Psoas muscle (tissue), 8 donors: ENCODE measurements at places on chromosomes 13 and 19. TPM values are rescaled to one million over a fixed set of nuclear protein-coding genes. Genes with fewer than 3 reads are reported as not detected.

GRCh38 chr13:49584771-49585182, 581 bp downstream of the RCBTB1 start:
- H3K27ac ChIP-seq, result peak overlapping the region; percentile 67
- no peak for DNase-seq
- peaks cover 9% of the 10 kb centered on the region for H3K4me1 ChIP-seq

DNA sequence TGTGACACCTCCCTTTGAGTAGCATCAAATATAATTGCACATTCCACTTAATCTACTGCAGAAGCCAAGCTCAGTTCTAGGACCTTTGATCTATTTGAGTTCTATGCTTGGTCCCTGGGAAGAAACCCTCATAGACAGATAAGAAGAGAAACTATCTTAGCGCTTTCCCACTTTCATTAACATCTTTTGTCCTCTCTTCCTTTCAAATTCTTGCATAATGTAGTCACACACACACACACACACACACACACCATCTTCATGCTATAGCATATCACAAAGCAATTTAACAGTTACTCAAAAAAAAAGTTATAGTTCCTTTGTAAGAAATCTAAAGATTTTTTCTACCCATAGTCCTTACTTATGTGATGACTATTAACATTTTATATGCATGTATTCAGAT, 735.9 kb upstream of the PCDH9 start:
- no peak for DNase-seq
- H3K27ac ChIP-seq, result no peak overlapping the region
- H3K27me3 ChIP-seq, result no peaks in the 10 kb centered on the region
- no peak overlapping the region for H3K4me3 ChIP-seq

DNA sequence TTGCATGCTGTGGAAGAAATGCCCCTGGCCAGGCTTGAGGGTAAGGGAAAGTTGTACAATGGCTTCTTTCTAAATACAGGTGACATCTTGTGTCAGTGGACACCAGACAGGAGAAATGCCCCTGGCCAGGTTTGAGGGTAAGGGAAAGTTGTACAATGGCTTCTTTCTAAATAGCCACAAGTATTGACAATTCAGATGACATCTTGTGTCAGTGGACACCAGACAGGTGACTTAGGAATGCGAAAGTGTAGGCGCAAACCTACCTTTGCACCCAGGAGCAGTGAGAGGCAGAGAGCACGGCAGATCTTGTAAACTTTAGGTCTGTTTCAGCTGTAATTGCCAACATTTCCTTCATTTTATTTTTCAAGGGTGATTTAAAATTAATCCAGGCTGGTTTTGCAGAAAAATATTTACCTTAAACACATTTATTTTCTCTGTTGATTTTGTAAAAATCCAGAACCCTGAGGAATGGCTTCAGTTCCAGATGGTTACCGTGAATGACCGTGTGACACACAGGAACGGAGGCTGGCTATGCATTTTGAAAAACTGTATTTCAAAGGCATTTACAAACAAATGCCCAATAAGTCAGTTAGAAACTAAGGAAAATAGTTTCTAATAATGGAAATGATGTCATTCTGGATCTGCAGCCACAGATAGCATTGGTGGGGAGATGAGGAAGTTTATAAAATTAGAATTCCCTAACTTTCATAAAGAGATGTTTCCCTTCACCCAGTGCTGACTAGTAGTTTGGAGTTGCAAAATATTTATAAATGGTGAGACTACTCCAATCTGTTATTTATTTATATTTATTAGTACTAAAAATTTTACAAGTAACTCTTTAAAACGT, 34.9 kb downstream of the TNFSF13B start:
- no peaks in the 10 kb centered on the region for H3K4me1 ChIP-seq
- H3K27me3 ChIP-seq, result no peaks in the 10 kb centered on the region
- no peak overlapping the region for H3K27ac ChIP-seq

GRCh38 chr13:42409551-42409950, 137.6 kb downstream of the AKAP11 start:
- H3K4me1 ChIP-seq, result no peaks in the 10 kb centered on the region
- H3K27ac ChIP-seq, result no peak overlapping the region
- no peaks in the 10 kb centered on the region for H3K36me3 ChIP-seq
- H3K4me3 ChIP-seq, result no peak overlapping the region
- H3K27me3 ChIP-seq, result no peaks in the 10 kb centered on the region
- DNase-seq, result no peak

- H3K27ac ChIP-seq, result no peak overlapping the region
- H3K27me3 ChIP-seq, result no peaks in the 10 kb centered on the region
- no peak for DNase-seq
- H3K4me1 ChIP-seq, result no peaks in the 10 kb centered on the region
- no peaks in the 10 kb centered on the region for H3K36me3 ChIP-seq
Measured at GRCh38 chr13:47027780-47028437, 131.1 kb upstream of the HTR2A start.

Gene SNRPD2
- total RNA-seq, result 230 TPM

GRCh38 chr19:30047432-30047831, 105.4 kb downstream of the URI1 start:
- H3K27me3 ChIP-seq, result no peaks in the 10 kb centered on the region
- no peaks in the 10 kb centered on the region for H3K36me3 ChIP-seq
- no peak overlapping the region for H3K27ac ChIP-seq
- H3K4me1 ChIP-seq, result no peaks in the 10 kb centered on the region

DNA sequence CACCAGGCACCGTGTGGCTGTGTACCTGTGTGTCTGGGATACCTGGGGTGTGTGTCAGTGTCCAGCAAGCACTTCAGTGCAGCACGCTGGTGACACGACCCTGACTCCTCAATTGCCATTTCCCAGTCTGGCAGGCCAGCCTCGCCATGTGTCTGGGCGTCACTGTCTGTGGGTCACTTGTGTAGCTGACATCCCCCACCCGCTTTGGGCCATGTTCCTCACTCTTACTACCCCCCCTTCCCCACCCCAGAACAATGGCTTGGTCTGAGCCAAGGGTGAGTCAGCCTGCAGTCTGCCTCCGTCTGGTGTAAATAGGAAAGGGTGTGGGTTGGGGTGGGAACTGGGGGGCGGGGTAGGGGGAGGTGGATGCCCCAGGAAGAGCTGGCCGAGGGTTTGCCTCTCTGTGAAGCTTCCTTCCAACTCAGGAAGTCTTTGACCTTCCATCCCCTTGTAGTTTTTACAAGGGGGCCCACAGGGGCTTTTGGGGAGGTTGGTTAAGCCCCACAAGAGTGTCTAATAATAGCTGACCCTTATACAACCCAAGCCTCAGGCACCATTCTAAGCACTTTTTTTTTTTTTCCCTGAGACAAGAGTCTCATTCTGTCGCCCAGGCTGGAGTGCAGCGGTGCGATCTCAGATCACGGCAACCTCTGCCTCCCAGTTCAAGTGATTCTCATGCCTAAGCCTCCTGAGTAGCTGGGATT, 17.6 kb downstream of the NOVA2 start:
- no peaks in the 10 kb centered on the region for H3K27me3 ChIP-seq
- H3K4me1 ChIP-seq, result no peaks in the 10 kb centered on the region
- no peaks in the 10 kb centered on the region for H3K36me3 ChIP-seq

GRCh38 chr19:23075031-23075733, 41.6 kb upstream of the ZNF730 start:
- no peaks in the 10 kb centered on the region for H3K4me1 ChIP-seq
- peaks cover 17% of the 10 kb centered on the region for H3K27me3 ChIP-seq
- H3K27ac ChIP-seq, result no peak overlapping the region

DNA sequence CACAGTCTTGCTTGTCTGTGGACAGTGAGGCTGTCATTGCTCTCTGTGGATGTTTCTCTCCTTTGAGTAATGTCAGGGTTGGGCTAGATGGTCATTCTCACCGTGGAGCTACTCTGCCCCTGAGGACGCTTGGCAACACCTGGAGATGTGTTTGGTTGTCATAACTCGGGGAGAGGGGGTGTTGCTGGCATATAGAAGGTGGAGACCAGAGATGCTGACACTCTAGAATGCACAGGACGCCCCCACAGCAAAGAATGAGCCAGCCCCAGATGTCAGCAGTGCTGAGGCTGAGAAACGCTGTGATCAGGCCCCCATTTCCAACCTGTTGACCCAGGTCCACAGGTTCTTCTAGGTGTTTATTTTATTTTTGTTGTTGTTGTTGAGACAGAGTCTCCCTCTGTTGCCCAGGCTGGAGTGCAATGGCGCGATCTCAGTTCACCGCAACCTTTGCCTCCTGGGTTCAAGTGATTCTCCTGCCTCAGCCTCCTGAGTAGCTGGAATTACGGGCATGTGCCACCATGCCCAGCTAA, 4.6 kb downstream of the CCDC124 start:
- no peaks in the 10 kb centered on the region for H3K27me3 ChIP-seq
- H3K27ac ChIP-seq, result no peak overlapping the region
- H3K4me1 ChIP-seq, result peaks cover 12% of the 10 kb centered on the region
- H3K36me3 ChIP-seq, result no peaks in the 10 kb centered on the region
- no peak for DNase-seq

DNA sequence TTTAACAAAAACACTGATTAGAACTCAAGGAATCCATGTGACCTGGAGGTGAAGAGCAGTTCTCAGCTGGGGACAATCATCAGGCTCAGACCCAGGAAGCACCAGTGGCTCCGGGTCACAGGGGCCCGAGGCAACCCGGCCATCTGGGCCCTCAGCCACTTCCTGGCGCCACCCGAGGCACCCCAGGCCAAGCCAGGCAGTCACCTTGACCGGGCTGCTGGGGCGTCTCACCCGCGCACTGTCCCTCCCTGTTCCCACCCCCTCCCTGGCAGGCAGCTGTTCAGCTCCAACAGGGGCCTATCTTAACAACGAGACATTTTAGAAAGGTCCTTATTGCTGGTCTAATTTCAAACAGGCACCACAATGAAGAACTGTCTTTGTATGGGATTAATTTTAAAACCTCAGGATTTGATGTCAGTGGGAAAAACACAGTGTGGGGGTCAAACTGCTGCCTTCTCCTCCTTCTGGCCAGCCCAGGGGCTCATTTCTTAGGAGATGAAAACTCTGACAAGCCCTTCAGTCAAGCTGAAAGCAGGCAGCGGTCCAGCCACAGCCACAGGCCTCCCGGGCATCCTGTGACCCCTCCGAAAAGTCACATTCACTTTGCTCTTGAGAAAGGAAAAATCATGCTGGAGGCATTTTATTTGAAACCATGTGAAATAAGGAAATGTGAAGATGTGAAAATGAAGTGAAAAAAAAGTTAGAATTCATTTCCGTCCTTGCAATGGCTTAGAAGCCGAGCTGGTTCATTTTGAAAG, 83.3 kb downstream of the KCTD15 start:
- no peaks in the 10 kb centered on the region for H3K36me3 ChIP-seq
- peaks cover 2% of the 10 kb centered on the region for H3K27me3 ChIP-seq
- no peak overlapping the region for H3K4me3 ChIP-seq
- DNase-seq, result no peak

DNA sequence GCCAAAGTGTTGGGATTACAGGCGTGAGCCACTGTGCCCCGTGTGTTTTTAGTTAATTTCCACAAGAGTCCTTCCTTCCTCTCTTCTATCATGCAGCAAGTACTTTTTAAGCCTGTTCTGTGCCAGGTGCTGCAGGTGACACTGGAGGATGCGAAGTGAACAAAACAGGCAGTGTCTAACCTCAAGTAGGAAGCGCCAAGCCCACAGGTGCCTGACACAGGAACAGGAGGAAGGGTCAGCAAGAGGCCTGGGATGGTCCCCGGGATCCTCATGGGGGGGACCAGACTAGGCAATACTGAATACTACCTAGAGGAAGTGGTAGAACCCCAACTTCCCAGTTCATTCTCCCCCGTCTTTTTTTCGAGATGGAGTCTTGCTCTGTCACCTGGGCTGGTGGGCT, 1.8 kb upstream of the CALR start:
- no peaks in the 10 kb centered on the region for H3K27me3 ChIP-seq
- no peak overlapping the region for H3K27ac ChIP-seq
- DNase-seq, result no peak
- no peak overlapping the region for H3K4me3 ChIP-seq
- H3K36me3 ChIP-seq, result peaks cover 13% of the 10 kb centered on the region

Gene ZNF578
- total RNA-seq, result 0.71 TPM

GRCh38 chr19:12796146-12797071, 5.1 kb downstream of the JUNB start:
- no peak overlapping the region for H3K4me3 ChIP-seq
- DNase-seq, result peak; percentile 85
- H3K4me1 ChIP-seq, result peaks cover 17% of the 10 kb centered on the region
- peak overlapping the region; percentile 19 for H3K27ac ChIP-seq

- H3K4me3 ChIP-seq, result no peak overlapping the region
- no peaks in the 10 kb centered on the region for H3K36me3 ChIP-seq
- no peaks in the 10 kb centered on the region for H3K27me3 ChIP-seq
Measured at GRCh38 chr19:7739211-7739755, 7.4 kb upstream of the CLEC4G start.

GRCh38 chr13:46523972-46524752, 28.8 kb upstream of the LRCH1 start:
- no peak overlapping the region for H3K27ac ChIP-seq
- H3K4me1 ChIP-seq, result no peaks in the 10 kb centered on the region
- H3K4me3 ChIP-seq, result no peak overlapping the region
- H3K36me3 ChIP-seq, result no peaks in the 10 kb centered on the region

Gene TDRD12
- total RNA-seq, result 0.28 TPM

DNA sequence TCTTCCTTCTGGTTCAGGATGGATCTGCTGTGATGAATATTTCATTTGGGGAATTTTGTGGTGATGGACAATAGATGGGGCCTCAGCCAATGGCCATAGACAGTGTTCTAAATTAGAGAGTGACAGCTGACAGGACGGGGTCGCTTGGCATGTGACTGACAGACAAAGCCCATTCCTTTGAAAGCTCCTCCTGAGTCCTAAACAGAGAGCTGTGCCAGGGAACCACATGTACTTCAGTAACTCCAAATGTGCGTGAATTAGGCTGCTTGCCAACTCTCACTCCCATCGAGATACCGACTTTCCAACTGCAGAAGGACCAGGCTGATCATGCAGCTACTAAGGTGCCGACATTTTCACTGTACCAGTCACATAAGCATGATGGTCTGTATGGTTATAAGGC, 187.7 kb downstream of the SHISA2 start:
- H3K27ac ChIP-seq, result no peak overlapping the region
- no peaks in the 10 kb centered on the region for H3K27me3 ChIP-seq
- no peaks in the 10 kb centered on the region for H3K36me3 ChIP-seq

- no peak overlapping the region for H3K27ac ChIP-seq
- no peak for DNase-seq
- no peak overlapping the region for H3K4me3 ChIP-seq
- H3K4me1 ChIP-seq, result no peaks in the 10 kb centered on the region
Measured at GRCh38 chr13:110766671-110767430, 53.4 kb downstream of the ING1 start.

Gene ASPDH
- total RNA-seq, result not detected

- H3K4me1 ChIP-seq, result peaks cover 17% of the 10 kb centered on the region
- no peaks in the 10 kb centered on the region for H3K27me3 ChIP-seq
- H3K27ac ChIP-seq, result peak overlapping the region; percentile 94
- H3K4me3 ChIP-seq, result peak overlapping the region; percentile 82
- no peak for DNase-seq
Measured at GRCh38 chr19:39969681-39970424, 1.1 kb upstream of the PSMC4 start.
